ENCODE measurements at places on chromosomes 3 and 15.
A peak's percentile ranks its signal among the peaks of the same experiment; 100 is the strongest.

DNA sequence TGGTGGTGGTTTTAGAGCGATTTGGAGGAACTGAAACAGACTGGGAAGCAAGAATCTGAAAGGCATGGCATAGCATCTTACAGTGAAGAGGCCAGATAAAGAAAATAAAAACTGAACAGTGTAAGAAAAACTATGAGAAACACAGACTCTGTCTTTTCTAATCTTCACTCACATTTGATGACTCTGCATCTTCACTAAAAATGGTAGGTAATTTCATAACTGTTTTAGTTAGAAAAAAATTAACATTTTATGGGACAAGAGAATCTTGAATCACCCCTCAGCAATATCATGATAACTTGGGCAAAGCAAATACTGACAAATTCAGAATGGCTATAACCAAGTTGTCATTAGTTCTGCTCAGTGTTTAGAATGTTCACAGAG lies 812.6 kb downstream of the MCTP2 start:
- DNase-seq, result no peak

GRCh38 chr3:138351151-138351550 lies 2.8 kb downstream of the MRAS start:
- no peak for DNase-seq

- no peak for DNase-seq
These were observed 105.9 kb downstream of the LMLN start for GRCh38 chr3:198065897-198066296.

GRCh38 chr3:26084629-26085028 lies 294.7 kb downstream of the OXSM start:
- DNase-seq, result no peak

- DNase-seq, result no peak
These were observed 50.1 kb upstream of the CRTC3 start for GRCh38 chr15:90479656-90480055.

DNA sequence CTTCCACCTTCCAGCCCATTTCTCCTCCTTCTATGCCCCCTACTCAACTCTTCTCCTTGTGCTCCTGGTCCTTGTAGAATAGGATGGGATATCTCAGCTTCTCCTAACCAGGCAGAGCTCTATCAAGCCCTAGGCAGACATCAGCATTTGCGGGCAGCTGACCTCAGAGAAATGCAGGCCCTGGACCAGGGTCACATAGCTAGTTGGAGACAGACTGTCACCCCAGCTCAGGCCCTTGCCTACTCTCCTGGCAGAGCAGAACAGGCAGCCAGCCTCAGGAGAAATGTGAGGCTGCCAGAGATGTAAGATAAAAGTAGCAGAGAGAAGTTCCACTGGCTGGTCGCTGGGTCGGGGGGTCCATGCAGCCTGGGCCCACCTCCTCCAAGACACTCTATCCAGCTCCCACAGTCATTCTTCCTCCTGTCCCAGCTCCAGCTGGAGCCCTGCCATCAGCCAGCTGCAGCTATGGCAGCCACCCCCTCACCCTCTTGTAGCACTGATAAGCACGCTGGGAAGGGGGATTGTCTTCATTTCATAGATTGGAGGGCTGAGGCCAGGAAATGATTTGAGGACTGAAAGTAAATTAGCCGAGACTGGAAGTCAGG lies 4.0 kb downstream of the CYP8B1 start:
- DNase-seq, result no peak

GRCh38 chr3:124057420-124057819 lies 65.5 kb upstream of the ROPN1 start:
- no peak for DNase-seq

- no peak for DNase-seq
These were observed 5.0 kb upstream of the SLC22A14 start for GRCh38 chr3:38276917-38277630.

- DNase-seq, result no peak
These were observed 13.7 kb downstream of the MAP6D1 start for GRCh38 chr3:183811638-183812037.

DNA sequence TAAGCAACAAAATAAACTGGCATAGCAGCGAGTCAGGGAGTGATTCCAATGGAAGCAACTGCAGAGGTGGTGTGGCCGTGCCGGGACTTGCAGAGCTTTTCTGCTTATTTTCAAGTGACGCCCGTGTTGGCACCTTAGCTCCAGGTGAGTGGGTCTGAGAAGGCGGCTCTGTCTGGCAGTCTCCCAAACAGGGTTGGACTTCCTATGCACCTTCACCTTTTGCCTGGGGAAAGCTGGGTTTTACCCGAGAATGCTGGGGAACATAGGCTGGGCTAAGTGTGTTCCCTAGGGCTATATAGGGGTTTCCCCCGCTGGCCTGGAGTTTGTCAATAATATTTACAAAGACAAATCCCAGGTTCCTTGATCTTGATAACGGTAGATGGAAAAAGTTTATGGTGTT lies 179.9 kb upstream of the TBL1XR1 start:
- DNase-seq, result no peak

- no peak for DNase-seq
These were observed 8.3 kb downstream of the PLD1 start for GRCh38 chr3:171801738-171802589.

- no peak for DNase-seq
These were observed 10.6 kb downstream of the TTC21A start for GRCh38 chr3:39118079-39118478.

- DNase-seq, result no peak
These were observed 57.6 kb downstream of the SIDT1 start for GRCh38 chr3:113589971-113590370.

GRCh38 chr3:189652042-189652441 lies 20.9 kb downstream of the TP63 start:
- DNase-seq, result no peak

GRCh38 chr3:148992027-148992634 lies 791 bp downstream of the GYG1 start:
- DNase-seq, result peak; percentile 4

DNA sequence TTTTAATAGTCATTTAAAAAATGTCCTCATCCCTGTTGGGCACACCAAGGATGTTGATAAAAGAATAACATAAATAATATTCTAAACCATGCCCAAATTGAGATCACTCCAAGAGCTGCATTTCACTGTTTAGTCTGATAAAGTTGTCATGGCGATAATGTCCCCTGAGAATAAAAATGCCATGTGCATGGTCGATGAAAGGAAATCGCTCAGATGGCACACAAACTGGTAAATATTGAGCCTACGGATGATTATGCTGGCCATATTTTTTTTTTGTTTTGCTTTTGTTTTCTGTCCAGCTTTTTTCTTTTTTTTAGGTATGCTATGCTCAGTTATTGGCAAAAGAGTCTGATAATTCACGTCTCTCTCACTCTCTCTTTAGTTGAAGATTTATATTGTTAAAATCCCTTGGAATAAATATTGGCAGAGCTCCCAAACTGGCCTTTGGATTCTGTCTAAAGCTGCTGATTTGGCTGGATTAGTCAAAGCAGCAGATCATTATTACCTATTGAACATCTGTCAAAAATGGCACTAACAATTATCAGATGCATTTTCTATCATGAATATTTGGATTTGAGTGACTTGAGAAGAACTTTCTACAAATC lies 643.8 kb downstream of the SQOR start:
- DNase-seq, result no peak

- DNase-seq, result no peak
These were observed 157.4 kb downstream of the AGBL1 start for GRCh38 chr15:86237111-86237500.

DNA sequence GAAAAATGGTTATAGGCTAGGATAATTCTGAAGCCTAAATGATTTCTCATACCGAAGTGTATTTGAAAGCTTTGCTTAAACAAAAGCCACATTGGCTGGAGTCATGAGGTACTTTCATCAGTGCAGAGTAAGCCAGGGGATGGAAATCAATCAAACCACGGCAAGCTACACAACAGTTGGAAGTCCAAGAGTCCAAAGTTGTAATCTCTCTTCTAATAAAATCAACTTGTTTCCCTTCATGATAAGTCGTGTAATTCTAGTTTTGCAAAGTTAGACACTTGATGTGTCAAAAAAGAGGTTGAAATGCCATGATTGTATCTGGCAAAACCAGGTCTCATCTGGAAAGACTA lies 250.5 kb upstream of the VEPH1 start:
- no peak for DNase-seq

DNA sequence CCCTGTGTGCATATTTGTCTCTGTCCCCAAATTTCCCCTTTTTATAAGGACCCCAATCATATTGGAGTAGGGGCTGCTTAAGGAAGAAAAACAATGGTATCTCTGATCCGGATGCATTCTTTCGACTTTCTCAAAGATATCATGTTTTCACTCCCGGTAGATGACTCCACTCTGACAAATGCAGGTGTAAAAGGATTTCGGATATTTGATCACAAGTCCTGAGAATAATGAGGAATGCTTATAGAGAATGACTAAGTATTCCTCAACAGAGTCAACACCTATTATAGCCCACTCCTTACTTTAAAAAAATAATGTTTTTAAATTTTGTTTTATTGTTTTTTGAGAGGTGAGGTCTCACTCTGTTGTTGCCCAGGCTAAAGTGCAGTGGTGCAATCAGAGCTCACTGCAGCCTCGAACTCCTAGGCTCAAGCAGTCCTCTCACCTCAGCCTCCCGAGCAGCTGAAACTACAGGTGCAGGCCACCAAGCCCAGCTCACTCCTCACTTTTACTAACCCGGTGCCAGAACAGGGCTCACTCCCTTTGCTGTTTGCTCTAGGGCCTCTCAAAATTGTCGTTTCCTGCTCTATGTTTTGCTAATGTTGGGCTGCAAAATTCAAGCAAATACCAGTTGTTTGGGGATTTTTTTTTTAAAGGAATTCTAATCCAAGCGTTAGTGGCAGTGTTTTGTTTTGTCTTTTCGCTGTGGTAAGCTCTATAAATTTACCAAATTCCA lies 24.6 kb downstream of the COL8A1 start:
- no peak for DNase-seq

DNA sequence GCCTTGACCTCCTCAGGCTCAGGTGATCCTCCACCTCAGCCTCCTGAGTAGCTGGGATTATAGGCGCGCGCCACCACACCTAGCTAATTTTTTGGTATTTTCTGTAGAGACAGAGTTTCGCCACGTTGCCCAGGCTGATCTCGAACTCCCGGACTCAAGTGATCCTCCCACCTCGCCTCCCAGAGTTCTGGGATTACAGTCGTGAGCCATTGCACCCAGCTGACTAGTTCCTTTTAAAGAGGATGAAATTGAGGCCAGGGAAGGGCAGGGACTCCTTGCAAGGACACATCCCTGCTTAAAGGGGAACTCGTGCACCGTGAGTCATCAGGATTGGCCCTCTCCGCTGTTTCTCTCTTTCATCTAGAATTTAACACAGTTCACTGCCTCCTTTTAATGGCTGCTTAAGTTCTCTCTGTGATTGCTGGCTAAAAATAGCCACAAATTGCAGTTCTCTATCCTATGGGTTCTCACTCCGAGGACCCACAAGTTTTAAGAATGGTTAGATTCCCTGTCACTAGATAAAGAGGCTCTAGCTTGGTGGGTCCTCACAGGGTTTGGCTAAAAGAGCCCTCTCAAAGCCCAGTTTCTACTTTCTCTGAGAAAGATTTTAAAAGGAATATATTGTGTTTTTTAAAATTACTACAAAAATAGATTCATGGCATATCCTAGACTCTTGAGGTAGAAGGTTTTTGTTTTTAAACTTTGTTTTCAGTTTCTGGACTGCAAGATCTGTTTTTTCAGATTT lies 1.4 kb downstream of the CRTAP start:
- DNase-seq, result no peak

DNA sequence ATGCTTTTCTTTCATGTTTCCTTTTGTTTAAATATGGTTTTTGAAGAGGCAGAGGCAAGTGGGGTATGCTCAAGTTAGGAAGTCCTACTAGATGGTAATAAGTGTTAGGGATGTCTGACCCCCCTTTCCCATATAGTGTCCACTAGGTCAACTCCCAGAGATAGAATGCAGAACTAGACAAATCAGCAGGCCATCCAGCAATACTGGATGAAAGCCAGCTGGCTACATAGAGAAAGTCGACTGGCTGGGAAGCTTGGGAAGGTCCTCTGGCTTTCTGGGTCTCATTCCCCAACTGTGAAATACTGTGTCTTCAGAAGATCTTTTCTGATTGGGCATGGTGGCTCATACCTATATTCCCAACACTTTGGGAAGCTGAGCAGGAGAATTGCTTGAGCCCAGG lies 113.8 kb downstream of the SNRK start:
- DNase-seq, result no peak

DNA sequence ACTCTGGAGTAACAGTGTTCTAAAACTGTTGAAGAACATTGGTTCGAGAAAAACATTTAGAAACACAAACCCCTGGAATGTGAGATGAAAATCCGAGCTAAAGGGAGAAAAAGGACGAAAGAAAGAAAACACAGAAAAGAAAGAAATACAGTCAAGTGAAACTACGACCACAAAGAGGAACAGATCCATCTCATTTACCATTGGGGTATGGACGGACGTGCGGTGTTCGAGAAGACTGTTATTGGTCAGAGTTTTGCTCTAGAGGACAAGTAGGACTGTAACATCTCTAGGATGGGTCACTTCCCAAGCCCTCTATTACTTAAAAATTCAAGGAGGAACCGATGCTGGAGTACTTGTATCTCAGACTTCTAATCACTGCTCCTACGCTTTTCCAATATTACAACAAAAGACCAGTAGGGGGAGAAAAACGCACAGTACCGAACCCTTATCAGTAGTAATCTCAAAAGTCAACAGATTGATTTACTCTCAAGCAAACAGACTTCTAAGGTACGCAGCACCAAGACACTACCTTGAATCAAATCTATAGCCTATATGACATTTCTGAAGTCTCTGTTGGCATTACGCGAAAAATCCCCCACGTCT lies 1.1 kb upstream of the PIK3CA start:
- peak; percentile 6 for DNase-seq

DNA sequence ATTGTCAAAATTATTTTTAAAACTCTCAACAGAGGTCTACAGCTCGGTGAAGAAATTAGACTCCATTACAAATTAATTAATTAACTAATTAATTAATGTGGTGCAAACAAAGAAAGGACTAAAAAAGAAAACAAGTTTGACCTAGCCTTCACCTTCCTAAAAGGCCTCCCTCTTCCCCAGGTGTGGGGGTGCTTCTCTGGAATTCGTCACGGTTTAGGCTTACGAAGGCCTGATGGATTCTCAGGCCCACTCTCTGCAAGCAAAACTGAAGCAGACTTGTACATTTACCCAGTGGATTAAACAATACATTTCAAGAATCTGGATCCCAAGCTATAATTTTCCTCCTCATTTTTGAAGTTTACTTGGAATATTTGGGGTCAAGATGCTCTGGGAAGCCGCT lies 88.6 kb downstream of the TM4SF4 start:
- no peak for DNase-seq

DNA sequence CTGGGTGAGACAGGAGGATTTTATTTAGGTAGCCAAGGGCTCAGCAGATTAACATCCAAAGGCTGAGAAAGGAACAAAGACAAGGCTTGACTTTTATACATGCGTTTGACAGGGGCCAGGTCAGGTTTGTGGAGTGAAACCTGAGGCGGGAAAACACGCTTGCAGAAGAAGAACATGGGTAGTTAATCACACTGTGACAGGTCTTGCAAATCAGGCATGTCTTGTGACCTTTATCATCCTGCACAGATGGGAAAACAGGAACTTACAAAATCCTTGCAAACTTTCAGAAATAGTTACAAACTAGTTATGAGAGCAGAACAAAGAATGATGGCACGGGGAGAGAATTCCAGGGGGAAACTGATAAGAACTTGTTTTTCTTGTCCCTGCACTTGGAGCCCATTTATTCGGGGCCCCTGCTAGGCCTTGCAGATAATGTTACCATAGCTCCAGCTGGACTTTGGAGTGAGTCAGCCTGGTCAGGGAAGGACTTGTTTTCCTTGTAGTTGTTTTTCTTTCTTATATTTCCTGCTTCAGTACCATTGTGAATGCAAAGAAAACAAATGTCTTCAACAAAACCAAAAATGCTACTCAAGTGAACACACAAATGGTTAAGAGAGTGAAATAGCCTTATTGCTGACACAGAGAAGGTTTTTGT lies 965.9 kb upstream of the ROBO1 start:
- no peak for DNase-seq

All from activated CD8-positive, alpha-beta memory T cell treated with anti-CD3 and anti-CD28 coated beads for 4 hours (primary cell).